AG04449 (cell line): ENCODE measurements at places on chromosomes 13 and 19.

GRCh38 chr19:18263324-18264136 is 10.7 kb downstream of the IQCN start:
- no peak for DNase-seq

GRCh38 chr13:97434397-97435201 is 630 bp downstream of the RAP2A start:
- DNase-seq = no peak

DNA sequence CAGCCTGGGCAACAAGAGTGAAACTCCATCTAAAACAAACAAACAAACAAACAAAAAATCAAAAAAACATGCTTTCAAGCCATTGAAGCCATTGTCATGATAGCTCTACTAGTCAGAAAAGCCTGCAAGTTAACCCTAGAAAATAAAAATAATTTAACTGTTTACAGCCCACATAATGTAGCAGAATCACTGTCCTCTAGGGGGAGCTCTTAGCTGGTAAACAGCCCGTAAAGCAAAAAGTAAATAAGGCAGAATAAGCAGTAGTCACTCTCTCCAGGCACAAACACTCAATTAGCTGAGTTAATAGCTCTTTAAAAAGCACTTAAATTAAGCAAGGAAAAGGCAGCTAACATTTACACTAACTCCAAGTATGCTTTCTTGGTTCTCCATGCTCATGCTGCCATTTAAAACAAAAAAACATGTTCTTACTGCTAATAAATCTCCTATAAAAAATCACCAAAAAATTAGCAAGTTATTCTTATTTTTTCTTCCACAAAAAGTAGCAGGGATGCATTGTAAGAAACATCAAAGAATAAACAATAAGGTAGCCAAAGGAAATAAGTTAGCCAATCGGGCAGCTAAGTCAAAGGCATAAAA is 11.3 kb downstream of the LILRB4 start:
- no peak for DNase-seq

DNA sequence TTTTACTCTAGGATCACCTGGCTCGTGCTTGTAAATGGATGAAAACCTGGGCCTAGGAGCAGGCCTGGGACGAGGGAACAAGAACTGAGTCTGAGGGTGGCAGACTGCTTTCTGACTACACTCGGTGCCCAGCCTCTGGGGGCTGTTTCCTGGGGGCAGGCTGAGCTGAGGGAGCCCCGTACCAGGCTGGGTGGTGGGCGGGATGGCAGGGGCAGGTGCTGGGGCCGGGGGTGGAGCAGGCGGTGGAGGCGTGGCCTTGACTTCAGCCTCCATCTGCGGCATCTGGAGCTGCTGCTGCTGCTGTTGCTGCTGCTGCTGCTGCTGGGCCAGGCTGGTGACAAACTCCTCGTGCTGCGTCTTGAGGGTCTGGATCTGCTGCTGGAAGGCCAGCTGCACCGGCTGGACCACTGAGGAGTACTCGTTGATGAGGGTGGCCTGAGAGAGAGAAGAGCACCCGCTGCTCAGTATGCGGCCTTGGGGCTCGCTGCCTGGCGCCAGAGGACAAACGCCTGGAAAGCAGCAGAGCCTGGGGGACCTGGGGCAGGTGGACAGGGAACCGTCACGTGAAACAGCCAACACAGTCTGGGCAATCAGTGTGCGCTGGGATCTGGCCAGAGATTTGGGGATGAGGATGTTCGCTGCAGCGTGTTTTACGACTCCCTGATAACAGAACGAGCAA is 12.6 kb downstream of the CHERP start:
- no peak for DNase-seq

DNA sequence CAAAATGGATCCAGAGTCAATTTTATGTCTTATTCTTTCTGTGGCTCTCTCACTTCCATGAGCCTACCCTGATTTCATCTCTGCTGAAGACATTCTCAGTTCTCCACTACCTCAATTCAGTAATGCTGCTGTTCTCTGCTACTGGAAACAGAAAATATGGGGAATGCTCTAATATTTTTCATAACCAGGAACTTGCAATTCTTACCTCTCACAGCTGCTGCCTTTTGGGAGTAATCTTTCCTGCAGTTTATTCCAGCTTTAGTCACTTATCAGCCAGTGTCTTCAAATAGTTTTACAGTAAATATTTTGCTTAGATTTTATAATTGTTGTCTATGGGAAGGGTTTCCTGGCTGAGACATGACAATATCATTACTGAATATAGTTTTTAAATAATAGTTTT is 145.1 kb upstream of the UFM1 start:
- DNase-seq = no peak
